ENCODE measurements at places on chromosomes 1 and 21.
A peak's percentile ranks its signal among the peaks of the same experiment; 100 is the strongest.

- DNase-seq = no peak
Observed at GRCh38 chr1:216293683-216294082, 129.6 kb downstream of the USH2A start.

GRCh38 chr1:53733447-53733931 lies 5.5 kb downstream of the GLIS1 start:
- no peak for DNase-seq

DNA sequence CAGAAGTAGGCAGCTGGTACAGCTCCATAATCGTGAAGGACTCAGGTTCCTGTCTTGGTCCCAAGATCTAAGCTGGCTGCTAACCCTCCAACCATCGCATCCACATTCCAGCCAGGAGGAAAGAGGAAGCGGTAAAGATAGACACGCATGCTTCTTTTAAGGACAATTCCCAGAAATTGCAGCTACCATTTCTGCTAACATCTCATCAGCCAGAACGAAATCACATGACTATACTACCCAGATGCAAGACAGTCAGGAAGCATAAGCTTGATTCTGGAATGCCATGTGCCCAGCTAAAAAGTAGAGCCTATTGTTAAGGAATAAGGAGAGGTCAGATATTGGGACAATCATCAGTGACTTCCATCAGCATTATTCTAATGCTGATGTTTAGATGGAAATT lies 110.4 kb downstream of the EPHB2 start:
- DNase-seq = no peak

DNA sequence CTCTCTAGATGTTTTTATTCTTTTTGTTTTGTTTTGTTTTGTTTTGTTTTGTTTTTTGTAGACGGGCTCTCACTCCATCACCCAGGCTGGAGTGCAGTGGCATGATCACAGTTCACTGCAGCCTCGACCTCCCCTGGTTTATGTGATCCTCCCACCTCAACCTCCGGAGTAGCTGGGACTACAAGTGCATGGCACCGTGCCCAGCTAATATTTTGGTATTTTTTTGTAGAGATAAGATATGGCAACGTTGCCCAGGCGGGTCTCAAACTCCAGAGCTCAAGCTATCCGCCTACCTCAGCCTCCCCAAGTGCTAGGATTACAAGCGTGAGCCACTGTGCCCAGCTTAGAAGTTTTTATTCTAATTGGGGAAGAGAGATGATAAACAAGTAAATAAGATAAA lies 13.3 kb upstream of the TP53BP2 start:
- DNase-seq = no peak

GRCh38 chr1:2459757-2460156 lies 16.3 kb upstream of the PLCH2 start:
- no peak for DNase-seq

DNA sequence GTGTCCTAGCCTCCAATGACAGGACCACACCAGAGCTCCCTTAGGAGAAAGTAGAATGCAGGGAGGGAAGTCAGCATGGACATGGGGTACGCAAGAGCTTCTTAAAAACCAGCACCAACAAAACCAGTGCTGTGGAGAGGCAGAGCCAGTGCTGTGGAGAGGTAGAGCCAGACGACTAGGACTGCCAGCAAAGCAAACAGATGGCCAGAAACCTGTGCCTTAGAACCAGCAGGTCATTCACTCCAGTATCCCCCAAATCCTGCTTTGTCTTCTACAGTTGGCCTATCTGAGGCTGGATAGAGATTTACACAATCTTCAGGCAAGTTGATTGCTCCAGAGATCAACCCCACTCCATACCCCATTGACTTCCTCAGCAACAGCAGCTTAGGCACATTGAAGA lies 459.9 kb upstream of the CAMK1G start:
- no peak for DNase-seq

DNA sequence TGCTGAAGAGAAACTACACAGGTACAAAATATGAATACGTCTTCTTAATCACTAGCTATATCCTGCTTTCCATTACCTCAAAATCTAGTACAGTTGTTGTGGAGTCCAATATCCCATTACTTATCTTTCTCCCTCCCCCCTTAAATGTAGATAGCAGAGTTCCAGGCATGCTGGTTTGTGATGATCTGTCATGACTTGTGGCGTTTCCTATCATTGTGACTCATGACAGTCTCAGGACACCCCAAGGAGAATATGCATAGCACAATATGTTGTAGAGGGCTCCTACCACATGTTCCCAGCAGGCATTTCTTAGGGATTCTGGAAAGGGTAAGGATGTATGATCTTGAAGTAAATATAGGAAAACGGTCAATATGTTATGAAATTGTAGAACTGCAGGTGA lies 206.9 kb downstream of the USH2A start:
- no peak for DNase-seq

DNA sequence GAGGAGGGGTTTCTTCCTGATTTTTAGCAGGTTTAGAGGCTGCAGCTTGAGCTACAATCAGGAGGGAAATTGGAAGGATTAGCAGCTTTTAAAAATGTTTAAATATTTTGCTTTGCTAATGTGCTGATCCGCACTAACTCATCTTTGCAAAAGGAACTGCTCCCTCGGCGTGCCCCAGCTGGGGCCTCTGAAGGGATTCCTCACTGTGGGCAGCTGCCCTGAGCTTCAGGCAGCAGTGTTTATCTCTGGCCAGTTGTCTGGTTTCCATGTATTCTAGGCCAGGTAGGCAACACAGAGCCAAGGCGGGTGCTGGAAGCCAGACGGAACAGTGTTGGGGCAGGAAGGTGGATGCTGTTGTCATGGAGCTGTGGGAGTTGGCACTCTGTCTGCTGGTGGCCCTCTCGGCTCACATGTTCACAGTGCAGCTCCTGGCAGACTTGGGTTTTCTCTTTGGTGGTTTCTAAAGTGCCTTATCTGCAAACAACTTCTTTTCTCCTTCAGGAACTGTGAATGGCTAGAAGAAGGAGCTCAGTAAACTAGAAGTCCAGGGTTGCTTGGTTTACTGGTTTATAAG lies 18.9 kb downstream of the NECAP2 start:
- no peak for DNase-seq

DNA sequence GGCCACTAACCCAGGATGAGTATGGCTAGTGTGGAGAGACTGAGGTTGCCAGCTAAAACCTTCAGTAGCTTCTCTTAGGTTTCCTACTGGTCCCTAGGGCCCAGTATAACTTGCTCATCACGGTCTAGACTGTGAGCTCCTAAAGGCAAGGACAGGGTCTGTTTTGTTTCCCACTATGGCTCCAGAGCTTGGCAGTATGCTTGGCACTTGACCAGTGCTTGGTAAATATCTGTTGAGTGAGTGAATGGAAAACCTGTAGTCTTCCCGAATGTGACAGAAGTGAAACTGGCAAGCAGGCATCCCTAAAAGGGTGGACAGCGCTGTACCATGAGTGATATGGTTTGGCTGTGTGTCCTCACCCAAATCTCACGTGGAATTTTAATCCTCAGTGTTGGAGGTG lies 13.1 kb upstream of the PARS2 start:
- DNase-seq = no peak

DNA sequence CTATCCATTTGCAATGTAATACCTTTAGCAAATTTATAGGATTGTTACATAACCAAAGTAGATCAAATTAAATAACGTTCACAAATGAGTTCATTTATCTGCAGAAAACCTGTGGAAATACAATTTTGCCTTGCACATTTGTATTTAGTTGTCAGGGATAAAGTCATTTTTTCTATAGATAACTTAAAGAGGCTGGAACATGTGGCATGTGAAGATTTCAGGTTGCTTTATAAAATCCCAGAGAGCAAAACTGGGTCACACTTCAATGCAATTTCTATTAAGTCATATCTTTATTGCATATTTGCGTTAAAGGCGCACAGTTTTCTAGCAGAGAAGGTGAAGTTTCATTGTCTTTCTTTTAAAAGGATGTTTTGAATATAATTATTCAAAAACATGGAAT lies 342.4 kb downstream of the USP25 start:
- no peak for DNase-seq

- DNase-seq = no peak
Observed at GRCh38 chr1:46599059-46599970, 4.8 kb downstream of the MKNK1 start.

- no peak for DNase-seq
Observed at GRCh38 chr1:183569141-183569540, 21.1 kb downstream of the NCF2 start.

- no peak for DNase-seq
Observed at GRCh38 chr1:4375812-4376211, 278.6 kb upstream of the AJAP1 start.

GRCh38 chr1:234978397-234979295 lies 150.0 kb downstream of the TOMM20 start:
- no peak for DNase-seq

- DNase-seq = no peak
Observed at GRCh38 chr1:73953186-73953585, 244.8 kb downstream of the LRRIQ3 start.

- no peak for DNase-seq
Observed at GRCh38 chr1:236844499-236845271, 49.6 kb downstream of the MTR start.

GRCh38 chr1:87937831-87938395 lies 609.2 kb downstream of the LMO4 start:
- no peak for DNase-seq

GRCh38 chr1:95916616-95917015 lies 682.6 kb downstream of the RWDD3 start:
- no peak for DNase-seq

DNA sequence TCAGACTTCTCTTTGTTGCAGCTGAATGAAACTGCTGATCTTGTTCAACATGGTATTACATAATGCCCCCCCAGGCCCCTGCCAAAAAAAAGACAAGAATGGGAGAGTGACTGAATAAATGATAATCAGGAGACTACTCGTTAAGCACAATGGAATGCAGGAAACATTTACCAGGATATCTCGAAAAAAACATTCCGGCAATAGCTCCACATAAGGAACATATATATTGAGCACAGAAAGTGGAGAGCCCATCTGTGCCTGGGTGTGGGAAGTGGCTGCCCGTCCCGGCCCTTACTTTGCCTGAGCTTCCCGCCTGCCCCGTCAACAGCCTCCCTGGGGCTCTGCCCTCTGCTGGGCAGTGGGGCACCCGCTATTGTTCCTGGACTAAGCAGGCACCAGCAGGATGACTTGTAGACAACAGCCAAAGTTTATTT lies 13.3 kb downstream of the TRIM11 start:
- no peak for DNase-seq

GRCh38 chr1:36155408-36156328 lies at the start of gene MAP7D1:
TSS of gene MAP7D1 (plus strand) at chr1:36156160. CDS start at chr1:36156418, 258 bp downstream.
- DNase-seq = peak; percentile 48

GRCh38 chr1:40381268-40382107 lies 8.0 kb downstream of the SMAP2 start:
- no peak for DNase-seq

DNA sequence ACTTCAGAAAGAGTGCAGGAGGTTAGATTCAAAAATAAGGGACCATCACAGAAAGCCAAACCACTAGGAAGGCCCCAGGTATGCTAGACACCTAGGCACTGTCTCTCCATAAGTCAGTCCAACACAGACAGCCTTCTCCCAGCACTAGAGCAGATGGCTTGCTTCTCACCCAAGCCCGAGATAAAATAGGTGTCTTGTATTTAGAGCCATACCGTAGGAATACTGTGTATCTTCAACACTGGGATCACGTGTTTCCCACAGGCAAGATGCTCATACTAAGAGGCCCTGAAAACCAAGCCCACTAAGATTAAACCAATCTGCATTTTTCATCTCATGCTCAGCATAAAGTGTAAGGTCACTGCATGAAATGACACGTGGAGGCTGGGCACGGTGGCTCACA lies 223.3 kb upstream of the KAZN start:
- no peak for DNase-seq

DNA sequence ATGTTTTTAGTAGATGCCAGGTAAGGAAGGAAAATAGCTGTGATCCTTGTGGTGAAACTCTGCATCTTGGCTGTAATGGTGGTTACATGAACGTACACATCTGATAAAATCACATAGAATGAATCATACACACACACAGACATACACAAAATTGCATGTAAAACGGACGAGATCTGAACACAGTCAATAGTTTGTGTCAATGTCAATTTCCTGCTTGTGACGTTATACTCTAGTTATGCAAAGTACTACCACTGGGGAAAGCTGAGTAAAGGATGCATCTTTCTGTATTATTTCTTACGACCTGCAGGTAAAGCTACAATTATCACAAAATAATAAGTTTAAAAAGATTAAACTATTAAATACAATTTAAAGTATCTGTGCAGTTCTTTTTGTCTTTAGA lies 493.7 kb upstream of the ZP4 start:
- DNase-seq = no peak

GRCh38 chr1:217435204-217435603 lies 195.7 kb downstream of the GPATCH2 start:
- no peak for DNase-seq

- no peak for DNase-seq
Observed at GRCh38 chr1:2887941-2888855, 86.7 kb upstream of the TTC34 start.

DNA sequence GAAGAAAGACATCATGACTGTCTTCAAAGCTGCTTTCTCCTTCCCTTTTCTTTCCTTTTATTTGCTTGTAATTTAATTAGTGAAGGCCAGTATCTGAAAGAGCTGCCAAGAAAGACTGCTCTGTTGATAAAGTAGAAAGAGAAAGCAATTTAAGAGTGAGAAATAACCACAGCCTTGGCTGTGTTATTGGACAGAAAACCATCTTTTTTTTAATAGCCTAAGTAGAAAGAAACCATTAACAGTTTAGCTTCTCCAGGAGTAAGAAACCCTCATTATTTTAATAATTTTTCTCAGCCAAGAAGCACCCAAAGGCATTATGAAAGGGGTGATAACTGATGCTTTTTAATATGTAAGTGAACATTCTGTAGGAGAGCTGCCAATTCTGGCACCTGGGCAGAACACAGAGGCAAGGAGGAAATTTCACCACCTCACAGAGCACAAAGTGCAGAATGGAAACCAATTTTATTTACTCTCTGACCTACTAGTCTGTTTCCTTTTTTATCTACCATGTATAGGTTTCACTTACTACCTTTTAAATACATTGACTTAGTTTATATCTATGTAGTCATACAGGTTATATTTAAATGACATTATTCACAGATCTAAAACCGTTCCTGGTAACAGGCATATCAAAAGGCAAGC lies 703.2 kb downstream of the MRPL39 start:
- no peak for DNase-seq

- DNase-seq = no peak
Observed at GRCh38 chr1:238265866-238266265, 375.1 kb upstream of the ZP4 start.

- DNase-seq = peak; percentile 7
Observed at GRCh38 chr1:3564921-3565831, 46.1 kb downstream of the MEGF6 start.

- DNase-seq = no peak
Observed at GRCh38 chr1:88595355-88596002, 88.6 kb upstream of the PKN2 start.

- no peak for DNase-seq
Observed at GRCh38 chr1:115214098-115214497, 124.0 kb downstream of the NGF start.

DNA sequence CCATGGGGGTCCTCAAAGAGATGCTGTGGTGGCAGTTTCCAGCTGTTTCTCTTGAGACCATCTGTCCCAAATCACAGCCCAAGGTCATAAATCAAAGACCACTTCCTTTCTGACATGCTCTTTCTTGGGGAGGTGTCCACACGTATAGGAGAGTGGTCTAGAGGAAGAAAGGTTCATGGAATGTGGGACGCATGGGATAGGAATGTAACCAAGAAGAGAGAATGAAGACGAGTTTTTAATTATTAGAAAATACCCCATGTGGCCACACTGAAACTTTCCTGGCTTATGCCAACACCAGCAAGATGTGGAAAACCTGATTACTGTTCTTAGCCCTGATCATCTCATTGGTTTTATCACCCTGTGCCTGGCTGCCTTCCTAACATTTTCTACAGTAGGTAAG lies 124.2 kb upstream of the IFFO2 start:
- no peak for DNase-seq

GRCh38 chr21:42006765-42007164 lies 3.4 kb downstream of the ZBTB21 start:
- DNase-seq = no peak
